NCI-H748 treated with DMSO at 0.1 percent for 48 hours (cell line): ENCODE measurements at places on chromosomes 11 and 22.

DNA sequence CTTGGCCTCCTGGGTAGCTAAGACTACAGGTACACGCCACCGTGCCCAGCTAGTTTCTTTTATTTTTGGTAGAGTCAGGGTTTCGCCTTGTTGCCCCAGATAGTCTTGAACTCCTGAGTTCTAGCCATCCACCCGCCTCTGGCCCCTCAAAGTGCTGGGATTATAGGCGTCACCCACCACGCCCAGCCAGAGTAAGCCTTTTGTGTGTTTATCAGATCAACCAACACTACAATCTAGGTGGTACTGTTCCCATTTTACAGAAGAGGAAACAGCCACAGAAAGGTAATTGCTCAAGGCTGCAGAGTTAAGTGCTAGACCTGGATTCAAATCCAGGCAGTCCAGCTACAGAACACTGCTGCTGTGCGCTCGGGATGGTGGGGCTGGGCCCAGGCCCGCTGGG, 3.1 kb downstream of the TOMM22 start:
- no peak for DNase-seq

- no peak for DNase-seq
Observed at GRCh38 chr11:103380031-103380430, 270.8 kb downstream of the DYNC2H1 start.

GRCh38 chr11:2305140-2305778, 3.4 kb downstream of the TSPAN32 start:
- no peak for DNase-seq

- DNase-seq, result no peak
Observed at GRCh38 chr11:7890417-7891172, 40.5 kb downstream of the OR10A6 start.

DNA sequence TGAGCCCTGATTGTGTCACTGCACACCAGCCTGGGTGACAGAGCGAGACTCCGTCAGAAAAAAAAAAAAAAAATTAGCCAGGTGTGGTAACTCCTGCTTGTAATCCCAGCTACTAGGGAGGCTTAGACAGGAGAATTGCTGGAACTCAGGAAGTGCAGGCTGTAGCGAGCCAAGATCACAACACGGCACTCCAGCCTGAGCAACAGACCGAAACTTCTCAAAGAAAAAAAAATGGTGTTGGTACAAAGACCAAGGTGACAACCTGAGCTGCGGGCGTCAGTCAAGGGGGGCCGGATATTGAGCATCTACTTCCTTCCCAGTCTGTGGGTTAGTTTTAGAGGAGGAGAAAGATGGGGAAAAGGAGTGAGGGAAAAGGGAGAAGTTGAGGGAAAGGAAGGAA, 48.5 kb upstream of the HSPA8 start:
- DNase-seq, result no peak

GRCh38 chr22:32082331-32082730, 39.3 kb downstream of the SLC5A1 start:
- no peak for DNase-seq

DNA sequence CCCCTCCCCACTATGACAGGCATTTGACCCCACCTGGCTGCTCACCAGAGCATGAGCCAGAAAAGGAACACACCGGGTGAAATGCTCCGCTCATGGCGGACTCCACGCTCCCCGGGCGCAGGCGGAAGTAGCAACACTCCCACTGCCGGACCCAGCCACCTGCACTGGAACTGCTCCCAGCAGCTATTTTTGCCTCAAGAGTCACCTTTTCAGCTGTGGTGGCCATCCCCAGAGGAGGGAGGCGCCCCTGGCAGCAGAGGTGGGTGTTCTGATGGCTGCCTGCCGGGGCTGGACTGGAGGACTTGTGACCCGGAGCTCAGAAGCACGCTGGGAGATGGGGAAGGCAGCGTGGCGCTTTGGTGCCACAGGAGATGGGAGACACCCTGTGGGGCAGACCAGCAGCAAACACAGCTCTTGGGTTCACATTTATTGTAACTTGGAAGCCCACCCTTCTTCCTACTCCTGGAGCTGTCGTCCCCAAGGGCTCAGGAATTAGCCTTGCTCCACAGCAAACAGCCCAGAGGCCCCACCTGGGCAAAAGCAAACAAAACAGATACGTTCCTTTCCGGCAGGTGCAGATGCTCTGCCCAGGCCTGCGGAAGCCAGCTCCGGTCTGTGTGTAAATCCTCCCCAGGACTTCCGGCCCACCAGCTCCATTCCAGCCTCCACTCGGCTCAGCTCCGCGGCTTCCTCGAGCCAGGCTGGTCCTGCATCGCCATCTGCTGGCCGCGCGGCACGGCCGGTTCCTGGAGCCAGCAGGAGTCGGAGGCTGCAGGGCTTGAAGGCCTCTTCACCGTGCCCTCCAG, 3.7 kb downstream of the RPS19BP1 start:
- peak; percentile 76 for DNase-seq

DNA sequence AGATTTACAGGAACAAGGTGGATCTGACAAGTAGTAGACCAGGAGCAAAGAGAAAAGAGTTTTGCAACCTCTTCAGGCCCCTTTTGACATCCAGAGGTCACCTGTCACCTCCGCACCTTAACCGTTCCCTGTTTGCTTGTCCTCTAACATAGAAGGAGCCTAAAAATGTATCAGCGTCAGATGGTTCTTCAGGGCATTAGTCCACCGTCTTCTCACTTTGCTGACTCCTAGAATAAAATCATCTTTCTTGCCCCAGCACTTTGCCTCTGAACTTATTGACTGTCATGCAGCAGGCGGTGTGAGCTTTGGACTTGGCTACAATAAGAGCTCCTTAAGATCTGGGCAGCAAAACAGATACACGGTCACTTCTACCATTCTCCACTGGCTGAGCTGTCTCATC, 339.7 kb upstream of the B3GAT1 start:
- DNase-seq, result no peak

DNA sequence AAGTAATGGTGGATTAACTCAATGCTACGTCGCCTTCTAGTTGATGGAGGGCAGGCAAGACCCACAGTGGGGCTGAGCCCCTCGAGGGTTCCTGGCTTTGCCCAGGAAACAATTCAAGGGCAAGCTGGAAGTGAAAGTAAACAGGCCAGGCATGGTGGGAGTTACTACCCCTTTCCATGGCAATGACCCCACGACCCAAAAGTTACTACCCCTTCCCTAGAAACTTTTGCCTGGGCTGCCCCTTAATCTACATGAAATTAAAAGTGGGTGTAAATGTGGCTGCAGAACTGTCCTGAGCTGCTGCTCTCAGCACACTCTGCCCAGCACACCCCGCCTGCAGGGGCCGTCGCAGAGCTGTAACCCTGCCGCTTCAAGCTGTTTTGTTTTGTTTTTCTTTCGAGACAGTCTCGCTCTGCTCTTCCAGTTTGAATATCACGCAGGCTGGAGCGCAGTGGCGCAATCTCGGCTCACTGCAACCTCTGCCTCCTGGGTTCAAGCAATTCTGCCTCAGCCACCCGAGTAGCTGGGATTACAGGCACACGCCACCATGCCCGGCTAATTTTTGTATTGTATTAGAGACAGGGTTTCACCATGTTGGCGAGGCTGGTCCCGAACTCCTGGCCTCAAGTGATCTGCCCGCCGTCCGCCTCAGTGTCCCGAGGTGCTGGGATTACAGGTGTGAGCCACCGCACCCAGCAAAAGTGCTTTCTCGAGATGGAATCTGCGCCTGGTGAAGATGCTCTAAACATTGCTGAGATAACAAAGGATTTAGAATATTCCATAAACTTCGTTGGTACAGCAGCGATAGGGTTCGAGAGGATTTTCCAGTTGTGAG, 5.9 kb upstream of the RNH1 start:
- DNase-seq, result no peak

- DNase-seq, result no peak
Observed at GRCh38 chr11:102426570-102426969, 26.0 kb downstream of the TMEM123 start.

DNA sequence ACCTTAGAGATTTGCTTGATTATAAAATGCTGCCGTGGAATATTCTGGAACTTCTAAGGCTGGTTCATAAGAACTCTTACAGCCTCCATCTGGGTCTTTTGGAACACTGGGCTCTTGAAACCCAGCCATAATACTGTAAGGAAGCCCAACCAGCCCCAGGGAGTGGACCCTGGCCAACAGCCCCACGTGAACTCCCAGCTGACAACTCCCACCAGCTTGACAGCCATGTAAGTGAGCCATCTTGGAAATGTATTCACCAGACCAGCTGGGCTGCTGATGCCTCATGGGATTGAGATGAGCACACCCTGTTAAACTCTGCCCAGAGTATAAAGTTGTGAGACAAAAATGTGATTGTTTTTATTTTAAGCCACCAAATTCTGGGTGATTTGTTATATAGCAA, 378.7 kb upstream of the RAG2 start:
- DNase-seq, result no peak

- DNase-seq, result no peak
Observed at GRCh38 chr11:61534933-61535839, 26.6 kb downstream of the LRRC10B start.

DNA sequence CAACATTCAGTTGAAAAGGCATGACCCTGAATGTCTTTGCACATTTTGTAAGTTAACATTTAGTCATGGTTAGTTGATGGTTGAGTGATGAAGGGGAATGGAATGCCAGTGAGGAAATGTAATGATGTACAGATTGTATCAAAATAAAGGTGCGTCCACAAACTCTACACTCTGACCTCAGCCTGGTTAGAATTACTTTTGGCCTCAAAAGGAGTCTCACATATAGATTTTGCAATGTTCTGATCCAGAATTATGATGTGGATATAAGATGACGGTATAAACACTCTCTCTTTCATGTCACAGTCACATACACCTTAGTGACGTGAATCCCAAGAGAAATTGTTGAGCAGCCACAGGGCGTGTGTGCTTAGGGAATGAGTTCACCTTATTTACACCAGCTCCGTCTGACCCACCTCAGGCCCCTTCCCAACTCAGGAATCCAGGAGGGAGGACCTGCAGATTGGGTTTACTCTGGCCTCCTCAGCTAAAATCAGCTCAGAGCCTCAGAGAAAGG, 100.1 kb downstream of the RDX start:
- DNase-seq, result no peak

DNA sequence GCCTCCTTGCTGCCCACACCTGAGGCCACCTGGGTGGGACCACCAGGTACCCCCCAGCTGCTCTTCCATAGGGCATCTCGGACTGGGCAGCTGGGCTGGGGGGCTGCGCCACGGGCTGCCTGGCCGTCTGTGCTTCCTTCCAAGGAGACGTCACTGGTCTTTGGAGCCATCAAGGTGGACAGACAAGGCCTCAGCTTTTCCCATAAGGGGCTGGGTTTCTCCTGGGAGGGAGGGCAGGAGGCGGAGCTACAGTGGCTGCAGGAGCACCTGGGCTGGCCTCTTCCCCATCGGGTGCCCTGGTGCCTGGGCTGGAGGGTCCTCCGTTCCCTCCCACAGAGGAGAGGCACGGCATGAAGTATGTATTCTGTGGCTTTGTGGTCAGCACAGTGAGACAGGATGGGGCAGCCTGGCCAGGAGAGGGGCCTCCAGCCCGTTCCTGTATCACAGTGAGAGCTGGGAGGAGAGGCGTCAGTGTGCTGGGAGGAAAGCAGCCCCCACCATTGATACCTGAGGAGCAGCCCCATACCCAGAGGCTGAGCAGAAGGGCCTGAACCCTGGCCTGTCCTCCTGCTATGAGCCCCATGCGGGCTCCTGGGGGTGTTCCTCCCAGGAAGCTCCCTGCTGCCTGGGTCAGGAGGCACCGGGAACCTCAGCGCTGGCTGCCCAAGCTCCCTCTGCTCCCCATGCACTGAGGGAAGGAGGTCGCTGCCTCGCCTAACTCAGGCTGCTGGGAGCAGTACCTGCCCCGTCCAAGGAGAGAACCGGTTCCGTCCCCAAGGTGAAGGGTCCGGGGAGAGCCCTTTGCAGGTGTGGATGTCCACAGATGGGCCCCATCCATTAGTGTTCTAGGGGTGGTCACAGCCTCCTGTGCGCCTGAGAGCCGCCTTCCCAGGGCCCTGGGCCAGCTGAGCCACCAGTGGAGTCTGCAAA, 1075.0 kb downstream of the BRD1 start:
- no peak for DNase-seq

GRCh38 chr11:35907648-35908431, 36.0 kb upstream of the LDLRAD3 start:
- DNase-seq, result no peak

DNA sequence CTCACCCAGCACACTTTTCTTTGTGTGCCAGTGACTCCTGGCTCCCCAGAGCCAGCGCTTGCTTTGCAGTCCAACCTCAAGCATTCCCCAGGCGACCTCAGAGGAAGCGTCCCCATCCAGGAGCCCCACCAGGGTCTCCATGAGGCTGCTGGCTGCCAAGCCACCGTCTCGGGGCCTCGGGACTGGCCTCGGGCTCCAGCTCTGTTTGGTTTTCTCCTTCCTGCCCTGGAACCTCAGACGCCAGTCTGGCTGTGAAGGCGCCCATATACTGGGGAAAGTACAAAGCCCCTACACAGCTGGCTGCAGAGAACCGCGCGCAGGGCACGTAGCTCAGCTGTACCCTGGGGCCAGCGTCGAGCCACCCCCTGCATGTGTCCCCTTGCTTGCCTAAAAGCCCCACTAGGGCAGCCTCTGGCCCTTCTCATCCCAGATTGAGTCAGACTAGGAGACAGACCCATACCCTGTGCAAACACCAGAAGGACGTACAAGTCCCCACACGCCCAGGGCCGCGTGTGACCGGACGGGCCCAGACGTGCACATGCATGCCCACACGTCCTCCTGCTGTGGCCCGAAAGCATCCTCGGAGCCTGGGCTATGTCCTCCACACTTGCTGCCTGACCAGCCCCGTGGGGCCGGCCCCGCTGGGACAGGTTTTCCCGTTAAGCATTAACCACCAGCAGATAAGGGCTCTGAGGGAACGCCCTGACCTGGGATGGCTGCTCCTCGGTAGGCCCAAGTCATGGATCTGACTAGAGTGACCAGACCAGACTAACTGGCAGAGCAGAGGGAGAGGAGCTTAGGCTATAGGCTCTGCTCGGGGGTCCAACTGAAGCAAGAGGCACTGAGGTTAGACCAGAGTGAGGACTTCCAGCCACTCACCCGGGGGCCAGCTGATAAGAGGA, 4.2 kb upstream of the SYT8 start:
- peak; percentile 52 for DNase-seq

DNA sequence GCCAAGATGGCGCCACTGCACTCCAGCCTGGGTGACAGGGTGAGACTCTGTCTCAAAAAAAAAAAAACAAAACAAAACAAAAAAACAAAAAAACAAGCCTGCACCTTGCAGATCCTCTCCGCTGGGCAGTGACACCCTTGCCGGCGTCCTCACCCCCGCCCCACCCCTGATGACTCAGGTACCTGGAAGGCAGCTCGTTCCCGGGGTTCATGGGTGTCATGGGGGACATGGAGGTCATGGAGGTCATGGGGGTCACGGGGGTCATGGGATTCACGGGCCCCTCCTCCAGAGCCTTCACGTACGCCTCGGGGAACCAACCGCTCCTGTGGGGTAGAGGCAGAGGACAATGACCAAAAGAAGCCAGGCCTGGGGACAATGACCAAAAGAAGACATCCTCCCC, 3.0 kb upstream of the SLC16A8 start:
- DNase-seq, result no peak

DNA sequence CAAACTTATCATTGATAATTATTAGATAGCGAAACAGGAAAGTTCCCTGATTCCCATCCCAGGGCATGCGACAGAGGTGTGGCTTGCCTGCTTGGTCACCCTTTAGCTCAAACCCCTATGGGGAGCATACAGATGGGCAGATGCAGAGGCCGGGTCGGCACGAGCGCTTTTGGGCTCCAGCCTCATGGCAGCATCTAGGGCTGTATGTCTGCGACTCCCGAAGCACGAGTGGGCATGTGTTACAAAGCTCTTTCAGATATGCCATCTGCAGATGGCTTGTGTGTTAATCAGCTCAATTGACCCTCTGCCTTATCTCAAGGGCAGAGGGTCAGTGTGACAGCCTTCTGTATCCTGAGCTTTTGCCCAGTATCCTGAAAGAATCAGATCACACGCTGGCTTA, 2069.3 kb upstream of the RAG2 start:
- DNase-seq, result no peak
